Activated T-cell treated with anti-CD3 and anti-CD28 coated beads for 24 hours (primary cell): ENCODE measurements at places on chromosomes 2 and 18.

- DNase-seq: no peak
These were observed 35.3 kb downstream of the MROH2A start for GRCh38 chr2:233813236-233814055.

DNA sequence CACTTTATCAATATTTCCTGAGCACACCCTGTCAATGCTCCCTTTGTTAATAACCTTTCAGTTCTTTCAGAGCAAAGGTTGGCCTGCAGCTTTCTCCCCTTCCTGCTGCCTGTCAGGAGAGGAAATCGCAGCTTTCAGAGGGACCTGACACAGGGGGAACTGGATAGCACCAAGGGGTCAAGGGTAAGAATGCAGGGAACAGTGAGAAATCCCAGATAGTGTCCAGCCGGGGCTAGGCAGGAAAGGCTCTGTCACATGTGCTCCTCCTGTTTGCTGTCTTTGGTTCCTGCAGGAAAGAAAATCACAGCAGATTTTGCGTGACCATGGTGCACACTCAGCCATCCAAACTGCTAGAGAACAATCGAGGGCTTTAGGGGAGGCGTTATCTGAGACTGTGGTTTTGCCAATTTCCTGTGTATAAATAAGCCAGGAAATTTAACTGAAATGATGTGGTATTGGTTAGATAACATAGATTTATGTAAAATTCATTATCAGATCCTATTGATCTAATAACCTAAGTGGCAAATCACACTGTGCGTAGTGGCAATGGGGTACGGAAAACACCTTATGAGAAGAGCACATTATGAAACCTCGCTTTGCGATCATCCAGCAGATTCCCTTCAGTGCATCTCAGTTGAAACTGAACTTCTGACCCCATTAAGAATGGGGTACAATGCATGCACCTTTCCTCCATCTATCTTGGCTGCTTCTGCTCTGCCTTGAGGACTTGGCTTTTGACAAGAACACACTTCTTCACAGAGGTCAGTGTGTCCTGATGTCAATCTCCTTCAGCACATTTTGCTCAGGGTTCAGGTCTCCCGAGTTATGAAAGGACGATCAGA is 178.0 kb downstream of the ICOS start:
- DNase-seq: no peak

DNA sequence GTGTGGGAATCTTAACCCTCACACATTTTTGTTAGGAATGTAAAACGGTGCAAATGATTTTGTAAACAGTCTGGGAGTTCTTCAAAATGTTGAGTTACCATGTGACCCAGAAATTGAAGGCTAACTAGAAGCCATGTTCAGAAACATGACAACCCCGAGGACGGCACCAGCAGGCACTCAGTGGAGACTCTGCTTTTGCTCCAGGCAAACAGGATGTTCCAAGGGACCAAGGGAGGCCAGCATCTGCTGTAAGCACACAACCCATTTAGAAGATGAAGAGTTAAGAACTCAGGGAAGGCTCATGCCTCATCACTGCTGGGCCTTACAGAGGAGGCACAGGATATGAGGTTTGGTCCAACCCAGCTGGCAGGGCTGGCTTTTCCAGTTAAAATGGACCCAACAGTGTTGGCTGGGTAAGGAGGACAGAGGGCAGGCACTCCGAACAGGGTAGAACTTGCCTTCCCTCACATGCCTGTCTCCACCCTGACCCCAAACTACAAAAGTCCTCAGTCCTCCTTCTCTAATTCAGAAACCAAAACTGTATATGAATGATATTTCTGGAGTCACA is 23.6 kb downstream of the PARD6G start:
- DNase-seq: no peak

- no peak for DNase-seq
These were observed 332.0 kb downstream of the ZNF521 start for GRCh38 chr18:25019931-25020330.

DNA sequence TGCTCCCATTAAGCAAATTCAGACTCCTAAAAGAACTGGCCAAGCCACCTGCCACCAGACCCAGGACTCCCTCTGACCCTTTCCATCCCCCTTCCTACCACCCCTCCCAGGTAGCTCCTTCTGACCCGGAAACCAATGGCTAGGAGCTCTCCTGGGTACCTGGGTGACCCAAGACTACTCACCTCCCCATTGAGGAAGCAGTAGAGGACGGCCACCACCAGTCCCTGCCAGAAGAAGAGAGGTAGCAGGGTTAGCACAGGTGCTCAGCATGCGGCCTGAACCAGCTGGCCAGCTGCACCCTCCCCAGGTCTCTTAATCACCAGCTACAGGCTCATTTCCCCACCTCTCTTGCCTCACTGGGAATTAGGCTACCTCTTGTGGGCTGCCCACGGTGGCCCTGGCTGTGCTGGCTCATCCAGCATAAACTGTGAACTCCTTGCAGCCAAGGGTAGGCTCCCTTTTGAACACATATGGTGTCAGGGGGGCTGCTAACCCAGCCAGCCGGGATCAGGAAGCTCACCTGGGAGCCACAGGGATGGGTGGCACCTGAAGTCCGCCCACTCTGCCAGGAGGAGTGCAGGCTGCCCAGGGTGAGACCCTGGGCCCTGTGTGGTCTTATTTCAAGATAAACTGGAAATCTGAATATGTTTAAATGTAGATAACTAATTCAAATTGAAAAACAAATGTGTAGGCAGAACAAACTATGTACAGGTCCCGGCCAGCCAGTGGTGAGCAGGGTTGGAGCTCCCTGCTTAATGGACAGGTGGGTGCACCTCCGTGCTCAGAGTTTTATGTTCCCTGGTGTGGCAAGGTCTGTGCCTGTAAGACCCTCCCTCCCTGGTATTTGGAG is 9.9 kb downstream of the TMEM37 start:
- no peak for DNase-seq

DNA sequence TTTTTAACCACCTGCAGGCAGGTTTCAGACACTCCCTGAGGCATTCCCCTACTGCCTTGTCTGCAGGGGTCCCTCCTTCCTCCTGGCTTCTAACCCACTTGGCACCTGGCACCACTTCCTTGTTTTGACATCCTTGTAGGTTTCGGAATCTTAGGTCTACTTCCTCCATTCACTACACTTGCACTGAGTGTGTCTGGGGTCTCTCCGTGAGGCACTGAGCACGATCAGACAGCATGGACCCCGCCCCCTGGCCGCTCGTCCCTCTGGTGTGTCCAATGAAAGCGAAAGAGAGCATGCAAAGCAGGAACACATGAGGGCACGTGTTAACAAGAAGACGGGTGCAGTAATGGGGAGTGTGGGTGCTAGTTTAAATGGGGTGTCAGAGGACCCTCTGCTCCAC is 63.8 kb downstream of the HAUS1 start:
- no peak for DNase-seq

DNA sequence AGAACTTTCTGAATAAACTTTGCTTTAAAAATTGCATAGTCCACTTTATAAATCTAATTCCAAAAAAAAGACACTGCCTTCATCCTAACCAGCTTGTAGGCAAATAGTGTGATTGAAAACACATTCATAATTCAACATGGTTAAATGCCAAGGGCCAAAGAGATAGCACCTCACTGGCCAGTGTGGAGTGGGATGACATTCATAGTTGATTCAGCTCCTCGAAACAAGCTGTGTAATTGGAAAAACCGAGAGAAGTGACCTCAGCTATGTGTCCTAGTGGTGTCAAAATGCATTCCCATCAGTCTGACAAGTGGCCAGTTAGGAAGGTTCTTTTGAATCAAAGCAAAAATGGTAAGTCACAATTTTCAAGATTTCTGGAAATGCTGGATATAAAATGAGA is 1068.5 kb upstream of the CELF4 start:
- no peak for DNase-seq

- DNase-seq: no peak
These were observed 154.9 kb downstream of the PRPF40A start for GRCh38 chr2:152562198-152562884.

- no peak for DNase-seq
These were observed 417.8 kb upstream of the SPHKAP start for GRCh38 chr2:228599297-228599696.

DNA sequence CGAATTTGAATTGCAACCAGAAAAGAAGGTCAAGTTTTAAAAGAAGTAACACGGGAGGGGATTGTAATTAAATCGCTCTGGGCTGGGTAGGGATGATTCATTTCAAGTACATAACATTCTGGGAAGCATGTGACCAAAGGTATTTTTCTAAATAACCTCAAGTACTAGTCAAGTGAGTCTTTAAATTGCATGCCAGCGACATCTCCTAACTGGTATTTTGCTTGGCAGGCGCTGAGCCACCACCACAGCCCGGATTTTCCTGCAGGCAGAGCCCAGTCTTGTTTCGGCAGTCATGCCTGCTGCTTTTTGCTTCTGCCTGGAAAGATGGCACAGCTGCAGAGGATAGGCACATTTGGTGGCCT is 33.7 kb upstream of the NPAS2 start:
- DNase-seq: no peak

- no peak for DNase-seq
These were observed 295.9 kb downstream of the ERBB4 start for GRCh38 chr2:212242724-212243123.

DNA sequence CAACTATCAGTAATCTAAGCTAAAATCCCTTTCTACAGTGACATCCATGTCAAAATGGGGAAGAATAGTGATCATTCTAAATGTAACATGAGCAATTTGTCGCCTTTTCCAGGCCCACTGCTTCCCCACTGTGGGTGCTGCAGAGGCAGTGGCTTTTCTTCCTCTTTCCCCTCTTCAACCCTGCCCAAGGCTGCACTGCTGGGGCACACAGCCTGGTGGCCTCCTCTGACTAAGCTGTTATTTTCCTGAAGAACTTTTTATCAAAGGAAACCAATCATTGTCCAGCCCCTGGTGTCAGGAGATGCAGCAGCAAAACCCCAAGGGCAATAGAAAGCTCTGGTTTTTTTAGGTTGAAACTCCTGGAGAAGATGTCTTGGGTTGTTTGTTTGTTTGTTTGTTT is 117.6 kb upstream of the KLF7 start:
- no peak for DNase-seq

DNA sequence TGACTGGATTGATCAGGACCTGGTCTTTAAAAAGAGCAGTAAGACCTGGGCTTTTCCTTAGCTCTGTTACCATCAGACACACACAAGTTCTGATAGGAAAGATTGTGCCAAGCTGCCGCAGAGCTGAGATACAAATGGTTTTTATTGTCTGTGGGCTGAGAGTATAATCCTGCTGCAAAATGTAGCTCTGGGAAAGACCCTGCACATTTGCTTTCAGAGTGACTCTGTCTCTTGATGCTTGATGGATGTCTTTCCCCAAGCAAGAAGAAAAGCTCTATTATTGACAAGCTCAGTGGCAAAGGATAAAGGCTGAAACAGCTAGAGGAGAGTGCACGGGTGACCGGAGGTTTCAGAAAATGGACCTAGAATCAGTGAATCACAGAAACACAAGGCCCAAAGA is 95.3 kb upstream of the PARD3B start:
- DNase-seq: no peak
